ENCODE measurements at places on chromosomes 5 and 9.

GRCh38 chr5:126872561-126873354 lies 95.8 kb downstream of the LMNB1 start:
- DNase-seq: no peak

DNA sequence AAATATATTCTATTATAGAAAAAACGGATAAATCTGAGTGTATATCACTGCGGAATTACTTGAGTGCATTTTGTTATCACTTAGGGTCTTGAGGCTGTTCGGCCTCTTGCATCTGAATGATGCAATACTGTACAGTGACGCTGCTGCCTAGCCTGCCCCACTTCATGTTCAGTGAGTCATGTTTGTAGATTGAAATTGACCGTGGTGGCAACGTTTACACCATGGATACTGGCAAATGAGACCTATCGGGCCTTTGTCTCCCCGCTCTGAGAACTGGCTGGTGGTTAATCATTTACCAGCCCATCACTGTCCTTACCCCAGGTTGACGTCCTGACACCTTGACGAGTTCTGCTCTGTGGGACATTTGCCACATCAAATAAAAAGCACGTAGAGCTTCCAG lies 510.1 kb upstream of the ADAMTS16 start:
- no peak for DNase-seq

GRCh38 chr5:16659536-16659935 lies 42.7 kb upstream of the RETREG1 start:
- DNase-seq: no peak

- DNase-seq: no peak
Measured at GRCh38 chr9:133513214-133514100, 11.3 kb downstream of the MYMK start.

- DNase-seq: no peak
Measured at GRCh38 chr9:134525841-134526583, 115.6 kb upstream of the COL5A1 start.

GRCh38 chr5:177437623-177438022 lies 9.0 kb upstream of the PRR7 start:
- no peak for DNase-seq

DNA sequence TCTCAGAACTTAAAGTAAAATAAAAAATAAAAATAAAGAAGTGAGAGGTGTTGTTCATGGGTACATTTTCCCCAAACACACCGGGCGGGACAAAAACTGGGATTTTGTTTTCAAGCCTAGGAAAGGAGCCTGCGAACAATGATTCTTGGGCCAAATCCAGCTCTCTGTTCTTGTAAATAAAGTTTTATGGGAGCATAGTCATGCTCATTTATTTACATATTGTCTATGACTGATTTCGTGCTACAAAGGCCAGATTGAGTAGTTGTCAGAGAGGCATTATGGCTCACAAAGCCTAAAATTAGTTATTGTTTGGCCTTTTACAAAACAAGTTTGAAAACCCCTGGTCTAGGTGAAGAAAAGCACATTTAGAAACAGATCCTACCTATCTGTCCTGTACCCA lies 821.0 kb upstream of the GRAMD2B start:
- no peak for DNase-seq

GRCh38 chr9:90770182-90770738 lies 31.4 kb upstream of the SYK start:
- no peak for DNase-seq

- no peak for DNase-seq
Measured at GRCh38 chr9:110089681-110090370, 118.1 kb downstream of the C9orf152 start.

DNA sequence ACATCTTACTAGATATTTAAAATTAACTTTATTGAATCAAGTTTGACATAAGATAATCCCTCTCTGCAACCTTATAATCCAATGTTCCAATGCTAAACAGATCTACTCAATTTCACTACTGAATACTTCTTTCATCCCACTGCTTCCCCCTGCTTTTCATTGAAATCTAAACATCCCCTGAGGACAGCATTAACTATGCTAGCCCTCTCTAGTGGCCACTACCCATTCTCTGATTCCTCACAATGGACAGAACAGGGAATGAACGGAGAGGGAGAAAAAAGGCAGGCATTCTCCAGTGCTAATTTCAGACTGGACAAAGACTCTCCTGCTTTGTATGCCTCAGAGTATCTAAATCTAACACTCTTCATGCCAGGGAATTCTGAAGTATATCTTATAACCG lies 54.3 kb upstream of the RGS7BP start:
- DNase-seq: no peak

DNA sequence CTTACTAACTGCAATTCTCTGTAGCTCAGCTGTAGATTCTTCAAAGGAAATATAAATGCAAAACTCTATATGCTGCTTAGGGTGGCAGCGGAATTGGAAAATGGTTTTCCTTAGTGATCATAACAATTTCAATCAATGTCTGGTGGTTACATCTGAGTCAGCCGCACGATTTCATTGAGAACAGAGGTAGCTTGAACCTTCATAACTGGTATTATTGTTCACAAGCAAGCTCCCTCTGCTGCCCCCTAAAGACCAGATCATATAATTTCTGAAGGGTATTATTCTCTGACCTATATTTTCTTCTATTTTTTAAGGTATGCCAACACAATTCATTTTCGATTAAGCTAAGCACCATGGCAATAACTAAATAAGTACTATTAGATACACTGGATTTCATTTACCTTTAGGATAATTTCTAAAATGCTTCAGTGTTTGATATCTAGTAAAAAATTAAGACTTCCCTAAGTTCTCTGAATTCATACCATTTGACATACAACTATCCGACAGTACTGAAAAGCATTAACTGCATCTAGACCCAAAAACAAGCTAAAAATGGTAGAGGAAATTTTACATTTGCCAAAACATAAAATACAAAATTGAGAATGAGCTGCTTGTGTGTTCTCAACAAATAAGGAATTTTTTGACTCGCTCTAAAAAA lies 181.1 kb upstream of the SPEF2 start:
- no peak for DNase-seq

- DNase-seq: no peak
Measured at GRCh38 chr5:134479839-134480238, 45.6 kb upstream of the JADE2 start.

GRCh38 chr5:180082633-180083420 lies 11.3 kb upstream of the RNF130 start:
- DNase-seq: peak; percentile 88

DNA sequence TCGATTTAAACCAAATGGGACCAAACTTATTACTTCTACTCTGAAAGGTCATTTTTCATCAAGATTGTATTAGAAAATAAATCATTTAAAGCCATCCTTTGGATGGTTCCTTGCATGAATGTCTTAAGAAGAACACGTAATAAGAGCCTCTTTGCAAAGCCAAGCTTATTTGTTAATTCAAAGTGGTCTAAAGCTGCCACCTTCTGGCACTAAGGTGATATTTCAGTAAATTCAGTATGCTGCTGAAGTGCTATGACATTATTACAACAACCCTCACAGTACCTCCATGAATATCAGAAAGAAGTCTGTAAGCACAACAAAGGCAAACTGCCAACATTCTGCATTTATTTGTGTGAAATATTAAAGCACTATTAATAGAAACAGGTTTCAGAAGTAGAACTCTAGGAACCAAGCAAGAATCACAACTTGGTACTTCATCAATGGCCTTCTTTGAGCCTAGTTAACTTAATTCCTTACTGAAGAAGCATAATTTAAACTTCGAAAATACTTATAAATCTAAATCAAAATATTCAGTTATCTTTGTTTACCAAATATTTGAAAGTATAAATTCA lies 53.1 kb upstream of the TYRP1 start:
- DNase-seq: no peak

- no peak for DNase-seq
Measured at GRCh38 chr9:95820074-95820473, 55.4 kb upstream of the ERCC6L2 start.

GRCh38 chr9:627336-627970 lies 214.0 kb upstream of the DMRT1 start:
- no peak for DNase-seq

DNA sequence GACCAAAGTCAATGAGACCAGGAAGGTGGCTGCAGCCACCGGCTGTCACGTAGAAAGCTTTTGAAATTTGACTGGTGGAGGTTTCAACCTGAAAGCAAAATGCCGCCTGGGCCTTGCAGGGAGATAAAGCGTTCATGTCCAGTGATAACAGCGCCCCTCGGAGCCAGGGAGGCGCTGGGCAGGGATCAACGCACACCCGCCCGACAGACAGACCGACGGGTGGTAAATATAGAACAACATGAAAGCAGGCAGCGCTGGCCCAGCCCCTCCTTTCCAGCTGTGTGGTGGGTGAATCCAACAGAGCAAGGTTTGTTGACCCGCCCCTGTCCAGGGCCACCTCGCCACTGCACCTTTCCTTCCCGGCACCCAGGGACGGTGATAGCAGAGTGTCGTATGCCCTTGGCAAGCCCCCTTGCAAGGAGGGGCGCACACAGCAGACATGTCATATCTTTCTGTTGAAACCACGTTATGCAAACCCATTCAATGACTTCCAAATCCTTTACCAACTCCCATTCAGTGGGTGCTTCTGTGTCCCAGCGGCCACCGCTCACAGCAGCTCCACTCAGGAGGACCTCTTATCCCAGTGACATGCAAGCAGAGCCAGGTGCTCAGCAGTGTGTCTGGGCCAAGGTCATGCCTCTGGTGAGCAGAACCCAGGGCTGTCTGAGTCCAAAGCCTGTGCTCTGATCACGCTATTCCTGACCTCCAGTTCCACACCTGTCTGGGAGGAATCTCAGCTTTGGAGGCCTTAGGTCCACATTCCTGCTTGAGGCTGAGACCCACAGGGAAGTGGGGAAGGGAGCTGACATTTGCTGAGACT lies 38.7 kb downstream of the NKX2-5 start:
- DNase-seq: no peak

DNA sequence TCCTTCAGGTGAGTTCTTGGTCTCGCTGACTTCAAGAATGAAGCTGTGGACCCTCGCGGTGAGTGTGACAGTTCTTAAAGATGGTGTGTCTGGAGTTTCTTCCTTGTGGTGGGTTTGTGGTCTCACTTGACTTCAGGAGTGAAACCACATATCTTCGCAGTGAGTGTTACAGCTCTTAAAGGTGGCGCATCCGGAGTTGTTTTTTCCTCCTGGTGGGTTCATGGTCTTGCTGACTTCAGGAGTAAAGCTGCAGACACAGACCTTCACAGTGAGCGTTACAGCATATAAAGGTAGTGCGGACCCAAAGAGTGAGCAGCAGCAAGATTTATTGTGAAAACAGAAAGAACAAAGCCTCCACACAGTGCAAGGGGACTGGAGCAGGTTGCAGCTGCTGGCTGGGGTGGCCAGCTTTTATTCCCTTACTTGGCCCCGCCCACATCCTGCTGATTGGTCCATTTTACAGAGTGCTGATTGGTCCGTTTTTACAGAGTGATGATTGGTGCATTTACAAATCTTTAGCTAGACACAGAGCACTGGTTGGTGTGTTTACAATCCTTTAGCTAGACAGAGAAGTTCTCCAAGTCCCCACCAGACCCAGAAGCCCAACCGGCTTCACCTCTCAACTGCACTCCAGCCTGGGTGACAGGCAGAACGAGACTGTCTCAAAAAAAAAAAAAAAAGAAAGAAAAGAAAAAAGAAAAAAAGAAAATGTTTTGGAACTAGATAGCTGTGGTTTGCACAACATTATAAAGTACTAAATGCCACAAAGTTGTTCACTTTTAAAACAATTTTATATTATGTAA lies 9.1 kb upstream of the ERMP1 start:
- DNase-seq: no peak
